ENCODE measurements at places on chromosomes 7 and 10.

DNA sequence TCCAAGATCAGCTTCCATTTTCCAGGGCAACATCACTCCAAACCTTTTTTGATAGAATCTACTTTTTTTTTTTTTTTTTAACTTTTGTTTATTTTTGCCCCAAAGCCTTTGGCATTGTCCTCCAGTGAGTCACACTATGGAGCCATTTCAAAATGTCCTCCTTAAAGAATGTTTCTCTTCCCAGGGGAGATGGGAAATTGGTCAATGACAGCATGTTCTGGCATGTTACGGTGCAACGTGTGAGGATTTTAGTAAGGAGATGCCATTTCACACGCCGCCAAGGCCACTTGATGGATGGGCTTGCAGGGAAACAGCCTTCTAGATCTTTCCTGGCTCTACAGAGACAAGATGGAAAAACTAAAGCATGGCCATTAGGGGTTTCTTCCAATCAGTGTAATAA, 30.7 kb upstream of the TRIL start:
- DNase-seq, result peak; percentile 99

DNA sequence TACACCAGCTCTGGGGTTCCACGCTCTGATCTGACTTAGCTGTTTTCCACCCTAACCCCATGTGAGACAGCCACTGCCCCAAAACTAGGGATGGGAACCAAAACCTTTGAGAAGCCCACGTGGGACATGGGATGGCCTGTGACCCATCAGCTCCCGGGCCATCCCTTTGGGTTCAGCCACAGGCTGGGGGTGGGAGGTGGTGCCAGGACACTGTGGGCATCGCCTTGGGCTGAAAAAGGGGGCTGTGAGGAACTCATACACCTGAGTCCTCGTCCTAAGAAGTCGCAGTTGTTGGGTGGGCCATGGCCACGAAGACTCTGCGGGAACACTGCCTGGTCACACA, 379.1 kb downstream of the DNAJB6 start:
- DNase-seq, result no peak

GRCh38 chr7:116021237-116021636, 9.3 kb downstream of the TFEC start:
- DNase-seq, result no peak

GRCh38 chr10:63197344-63198092, 64.4 kb downstream of the NRBF2 start:
- peak; percentile 61 for DNase-seq

GRCh38 chr7:154347700-154348266, 295.6 kb downstream of the DPP6 start:
- DNase-seq, result no peak

DNA sequence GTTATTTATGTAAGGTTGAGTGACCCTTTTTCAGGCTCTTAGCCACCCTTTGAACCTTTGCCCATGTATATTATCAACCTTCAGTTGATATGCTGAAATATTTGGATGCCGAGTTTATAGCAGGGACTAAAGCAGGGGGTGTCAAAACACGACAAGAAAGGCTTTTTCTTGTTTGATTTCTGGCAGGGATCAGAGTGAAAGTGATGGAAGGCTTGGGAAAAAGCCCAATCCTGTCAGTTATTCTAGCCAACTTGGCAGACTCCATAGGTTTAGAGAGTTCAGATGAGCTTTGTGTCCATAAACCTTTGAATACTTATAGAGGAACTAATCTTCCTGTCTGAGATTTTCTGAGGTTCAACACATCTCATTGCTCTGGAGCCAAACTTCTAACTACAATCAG, 47.5 kb downstream of the INHBA start:
- no peak for DNase-seq

GRCh38 chr10:85362401-85362800, 1004.2 kb downstream of the GRID1 start:
- DNase-seq, result no peak

DNA sequence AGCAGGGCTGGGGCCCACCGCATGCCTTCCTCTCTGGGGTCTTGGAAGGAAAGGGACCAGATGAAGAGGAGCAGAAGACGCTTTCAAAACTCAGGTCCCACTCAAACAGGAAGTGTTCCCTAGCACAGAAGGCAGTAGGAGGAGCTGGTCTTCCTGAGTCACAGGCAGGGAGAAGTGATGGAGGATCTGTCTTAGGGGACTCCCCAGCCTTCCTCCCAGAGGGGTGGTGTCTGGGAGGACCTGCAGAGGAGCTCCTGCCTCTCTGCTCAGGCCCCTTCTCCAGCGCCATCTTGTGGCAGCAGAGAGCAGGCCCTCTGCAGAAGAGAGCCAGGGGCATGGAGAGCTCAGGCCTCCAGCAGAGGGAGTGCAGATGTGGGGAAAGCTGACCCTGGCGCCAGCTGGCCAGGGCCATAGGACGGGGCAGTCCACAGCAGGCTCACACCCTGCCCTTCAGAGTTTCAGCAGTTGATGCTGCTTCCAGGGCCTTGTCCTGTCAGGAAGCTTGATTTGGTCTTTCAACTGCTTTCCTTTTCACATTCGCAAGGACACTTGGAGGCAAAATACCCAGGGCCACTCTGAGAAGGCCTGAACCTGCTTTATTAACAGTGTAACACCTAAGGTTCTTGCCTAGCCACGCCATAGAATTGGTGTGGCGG, 62.2 kb upstream of the TARP start:
- DNase-seq, result peak; percentile 87

DNA sequence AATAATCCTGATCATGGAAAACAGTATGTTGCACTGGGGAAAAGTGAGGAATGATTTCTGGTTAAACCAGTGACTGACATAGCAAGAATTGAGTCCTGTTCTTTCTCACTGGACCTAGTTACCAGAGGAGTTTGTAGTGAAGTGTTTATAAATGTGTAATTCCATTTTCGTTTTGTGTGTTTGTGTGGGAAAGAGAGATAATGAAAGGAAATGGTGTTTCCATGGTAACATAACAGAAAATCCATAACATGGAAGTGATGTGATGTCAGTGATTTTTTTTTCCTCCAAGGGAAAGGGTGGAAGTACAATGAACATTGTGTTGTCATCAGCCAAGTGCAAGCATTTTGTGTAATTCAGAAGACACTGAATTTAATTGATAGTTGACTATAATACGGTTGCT, 283.9 kb downstream of the PLXDC2 start:
- peak; percentile 4 for DNase-seq

- peak; percentile 70 for DNase-seq
Measured at GRCh38 chr7:43721193-43721806, 8.0 kb downstream of the COA1 start.

GRCh38 chr10:7102557-7103349, 308.1 kb downstream of the SFMBT2 start:
- DNase-seq, result no peak
